ENCODE measurements at places on chromosomes 6 and 20.

DNA sequence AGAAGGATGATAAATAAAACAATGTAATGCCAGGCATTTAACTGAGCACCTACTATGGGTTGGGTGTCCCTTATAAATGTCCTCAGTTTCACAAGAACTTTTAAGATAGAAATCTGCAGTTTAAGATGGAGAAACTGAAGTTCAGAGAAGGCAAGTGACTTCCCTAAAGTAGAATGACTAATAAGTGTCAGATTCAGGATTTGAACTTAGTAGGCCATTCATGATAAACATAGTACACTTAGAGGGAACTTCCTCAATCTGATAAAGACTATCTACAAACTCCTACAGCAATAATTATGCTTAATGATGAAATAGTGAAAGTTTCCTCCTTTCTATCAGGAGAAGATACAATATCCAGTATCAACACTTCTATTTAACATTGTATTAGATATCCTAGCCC is 43.9 kb downstream of the NCR2 start:
- no peak for DNase-seq

DNA sequence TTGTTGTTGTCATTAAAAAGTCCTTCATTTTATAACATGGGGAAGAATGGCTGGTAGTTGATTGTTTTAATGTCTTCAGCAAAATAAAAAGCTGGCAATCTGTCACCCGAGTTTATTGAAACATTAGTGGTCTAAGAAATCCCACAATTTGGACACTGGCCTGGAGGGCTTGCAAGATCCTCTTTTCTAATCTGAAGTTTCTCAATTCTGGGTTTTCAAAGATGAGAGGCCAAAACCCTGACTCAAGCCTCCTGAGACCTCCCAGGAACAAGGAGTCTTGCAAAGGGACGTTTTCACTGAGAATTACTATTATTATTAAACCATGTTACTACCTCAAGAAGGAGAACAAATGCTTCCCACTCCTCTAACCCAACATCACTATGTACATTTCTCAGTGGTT is 19.5 kb downstream of the MAP1LC3A start:
- DNase-seq = no peak

- no peak for DNase-seq
Observed at GRCh38 chr6:44043479-44044153, 83.6 kb downstream of the MRPL14 start.

GRCh38 chr6:157728183-157728881 is 94.7 kb upstream of the SNX9 start:
- DNase-seq = no peak

DNA sequence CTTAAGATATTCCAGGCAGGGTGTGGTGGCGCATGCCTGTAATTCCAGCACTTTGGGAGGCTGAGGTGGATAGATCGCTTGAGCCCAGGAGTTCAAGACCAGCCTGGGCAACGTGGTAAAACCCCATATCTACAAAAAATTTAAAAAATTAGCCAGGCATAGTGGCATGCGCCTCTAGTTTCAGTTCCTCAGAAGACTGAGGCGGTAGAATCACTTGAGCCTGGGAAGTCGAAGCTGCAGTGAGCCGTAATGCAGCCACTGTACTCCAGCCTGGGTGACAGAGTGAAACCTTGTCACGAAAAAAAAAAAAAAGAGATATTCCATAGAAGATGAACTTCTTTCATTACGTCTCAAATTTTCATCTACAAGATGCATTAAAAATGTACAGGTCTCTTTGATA is 46.7 kb upstream of the ISM1 start:
- DNase-seq = no peak

DNA sequence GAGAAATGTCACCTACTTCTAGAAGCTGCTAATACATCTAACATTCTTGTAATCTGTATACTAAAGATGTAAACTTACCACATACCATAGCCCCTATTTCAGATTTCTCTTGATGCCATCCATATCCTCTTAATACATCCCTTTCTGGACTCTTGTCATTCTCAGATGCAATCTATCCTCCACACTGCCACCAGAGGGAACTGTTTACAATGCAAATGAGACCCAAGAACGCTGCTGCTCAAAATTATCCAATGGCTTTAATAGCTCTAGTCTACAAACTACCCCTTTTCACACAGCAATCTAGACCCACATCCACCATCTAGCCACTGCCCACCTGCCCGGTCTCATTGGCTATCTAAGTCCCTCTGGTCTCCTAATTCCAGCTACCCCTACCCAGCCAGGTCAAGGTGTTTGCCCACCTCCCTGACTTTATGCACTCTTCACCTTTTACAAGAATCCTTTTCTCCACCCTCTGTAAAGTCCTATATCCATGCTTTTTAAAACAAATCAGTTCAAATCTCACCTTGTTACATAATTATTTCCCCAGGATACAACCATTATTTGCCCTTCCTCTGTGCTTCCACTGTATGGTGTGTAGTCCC is 14.8 kb downstream of the FAXC start:
- no peak for DNase-seq

DNA sequence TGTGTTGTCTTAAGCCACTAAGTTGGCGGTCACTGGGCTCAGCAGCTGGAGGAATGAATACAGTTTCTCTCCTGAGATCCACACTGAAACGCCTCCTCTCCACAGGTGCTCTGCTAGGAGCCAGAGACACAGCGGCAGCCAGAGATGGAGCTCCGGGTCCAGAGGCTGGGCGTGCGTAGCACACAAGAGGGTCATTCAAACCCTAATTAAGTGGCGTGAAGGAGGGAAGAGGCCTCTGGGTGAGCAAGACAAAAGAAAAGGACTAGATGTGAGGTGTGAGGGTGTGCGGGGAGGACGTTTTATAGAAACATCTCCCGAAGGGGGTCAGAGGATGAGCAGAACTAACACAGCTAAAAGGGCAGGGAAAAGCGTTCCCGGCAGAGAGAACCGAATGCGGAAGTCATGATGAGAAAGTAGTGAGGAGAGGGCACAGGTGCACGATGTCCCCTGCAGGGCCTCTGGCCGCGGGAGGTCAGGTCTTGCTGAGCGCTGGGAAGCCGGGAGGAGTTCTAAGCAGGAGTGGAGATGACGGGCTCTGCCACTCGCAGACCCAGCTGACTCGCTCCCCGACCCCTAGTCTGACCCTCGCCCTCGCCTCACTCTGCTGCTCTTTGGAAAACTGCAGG is 54.4 kb downstream of the BMP7 start:
- DNase-seq = peak; percentile 73

- DNase-seq = no peak
Observed at GRCh38 chr6:154403788-154404187, 47.2 kb upstream of the IPCEF1 start.

DNA sequence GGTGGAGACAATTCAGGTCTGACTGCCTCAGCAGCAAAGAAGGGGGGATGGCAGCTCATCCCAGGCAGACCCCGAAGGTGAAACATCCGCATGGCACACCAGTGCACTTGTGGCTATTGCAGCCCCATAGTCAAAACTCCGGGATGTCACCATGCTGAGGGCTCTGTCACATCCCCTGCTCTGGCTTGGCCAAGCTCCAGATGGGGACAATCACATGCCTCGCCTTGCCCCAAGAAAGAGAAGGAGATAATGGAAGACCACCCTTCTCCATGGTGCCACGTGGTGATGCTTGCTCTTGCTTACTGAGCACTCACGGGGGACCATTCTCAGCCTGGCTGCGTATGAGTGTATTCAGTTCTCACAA is 60.2 kb downstream of the RBM38 start:
- no peak for DNase-seq

DNA sequence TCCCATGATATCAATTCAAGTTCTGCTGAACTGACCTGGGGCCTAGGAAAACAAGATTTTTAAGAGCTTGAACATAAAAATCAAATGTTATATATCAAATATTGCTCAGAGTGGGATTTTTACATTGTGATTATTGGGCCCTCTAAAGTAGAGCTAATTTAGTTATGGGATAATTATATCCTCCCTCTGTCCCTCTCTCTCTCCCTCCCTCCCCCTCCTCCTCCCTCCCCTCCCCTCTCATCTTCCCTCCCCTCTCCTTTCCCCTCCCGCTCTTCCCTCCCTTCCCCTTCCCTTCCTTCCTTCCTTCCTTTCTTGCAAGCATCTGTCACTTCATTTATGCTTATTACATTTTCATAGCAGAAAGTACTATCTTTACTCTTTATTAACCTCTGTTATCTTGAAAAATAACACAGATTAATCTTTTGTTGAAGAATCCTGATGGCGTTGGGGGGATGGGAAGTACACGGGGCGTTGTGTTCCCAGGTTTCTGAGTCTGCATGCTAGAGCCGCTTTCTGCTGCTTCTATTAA is 32.8 kb downstream of the KIF25 start:
- no peak for DNase-seq

DNA sequence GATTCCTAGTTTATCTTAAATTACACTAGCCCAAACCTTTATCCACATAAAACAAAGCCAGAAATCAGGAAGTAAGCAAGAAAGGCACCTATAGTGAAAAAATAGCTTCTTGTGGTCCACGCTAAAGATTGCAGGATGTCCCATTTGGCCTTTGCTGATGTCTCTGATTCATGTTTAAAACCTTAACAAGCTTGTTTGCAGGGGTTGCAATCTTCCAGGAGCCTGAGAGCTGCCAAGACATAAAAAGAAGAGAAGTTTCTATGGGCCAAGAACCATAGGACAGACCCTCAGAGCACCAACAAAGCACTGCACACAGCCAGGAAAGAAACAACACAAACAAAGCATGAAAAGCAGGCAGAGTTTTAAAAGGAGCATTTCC is 49.4 kb downstream of the ADAT2 start:
- DNase-seq = no peak

DNA sequence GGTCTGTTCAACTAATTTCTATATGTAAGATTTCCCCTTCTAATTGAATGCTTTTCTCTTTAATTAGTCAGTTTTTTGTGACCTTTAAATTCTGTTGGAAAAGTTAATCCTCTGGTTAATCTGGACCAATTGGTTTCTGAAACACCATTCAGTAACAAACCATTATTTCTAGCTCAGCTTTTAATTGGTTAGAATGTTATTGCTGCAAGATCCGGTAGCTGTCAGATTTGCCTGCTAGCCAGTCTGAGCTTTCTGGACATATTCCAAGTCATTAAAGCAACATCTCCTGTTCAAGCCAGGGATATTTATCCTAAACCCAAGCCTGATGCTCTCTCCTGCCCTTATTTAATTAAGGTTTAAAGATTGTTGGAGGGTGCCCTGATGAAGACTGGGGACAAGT is 55.1 kb upstream of the FBXL4 start:
- no peak for DNase-seq

DNA sequence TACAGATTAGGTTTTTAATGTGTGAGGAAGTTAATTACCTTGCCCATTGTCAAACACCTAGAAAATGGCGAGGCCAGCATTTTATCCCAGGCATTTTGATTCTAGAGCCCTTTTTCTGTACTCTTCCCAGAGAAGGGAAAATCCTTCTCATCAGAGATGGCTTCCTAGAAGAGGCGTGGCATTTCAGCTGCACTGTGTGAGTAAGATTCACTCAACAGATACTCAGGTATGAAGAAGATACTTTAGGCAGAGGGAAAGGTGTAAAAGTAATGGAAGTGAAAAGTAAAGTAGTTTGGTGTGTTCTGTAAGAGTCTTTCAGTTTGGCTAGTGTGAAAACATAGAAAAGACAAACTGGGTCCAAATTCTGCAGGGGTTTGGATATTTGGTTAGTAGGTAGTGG is 113.8 kb downstream of the MAP3K4 start:
- no peak for DNase-seq

- no peak for DNase-seq
Observed at GRCh38 chr6:16562498-16562897, 198.8 kb downstream of the ATXN1 start.

- DNase-seq = peak; percentile 12
Observed at GRCh38 chr6:52363228-52363867, 1.4 kb downstream of the PAQR8 start.

DNA sequence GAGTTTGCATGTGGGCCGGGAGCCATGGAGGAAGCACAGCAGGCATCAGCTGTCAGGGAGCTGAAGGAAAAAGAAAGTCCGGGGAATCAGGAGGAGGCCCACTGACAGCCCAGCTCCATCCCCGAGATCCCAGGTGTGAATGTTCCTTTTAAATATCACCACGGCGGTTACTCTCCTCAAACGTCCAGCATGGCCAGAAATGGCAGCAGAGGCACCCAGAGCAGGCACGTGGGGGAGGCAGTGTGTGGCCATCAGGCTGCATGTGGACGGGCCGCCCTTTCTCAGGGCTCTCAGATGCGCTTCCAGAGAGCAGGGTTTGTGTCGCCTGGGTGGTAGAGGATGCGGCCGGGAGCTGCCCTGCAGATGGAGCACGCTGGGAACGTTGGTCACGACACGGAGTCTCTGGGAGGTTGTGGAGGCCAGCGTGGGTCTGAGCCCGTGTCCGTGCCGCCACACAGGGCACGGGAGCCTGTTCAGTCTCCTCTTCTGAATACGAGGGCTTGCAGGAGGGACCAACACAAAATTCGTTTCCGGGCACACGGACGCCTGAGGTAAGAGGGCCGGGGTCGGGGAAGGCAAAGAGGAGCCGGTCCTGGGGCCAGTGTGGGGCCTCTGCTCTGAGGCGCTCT is 45.3 kb upstream of the DACT2 start:
- DNase-seq = no peak

DNA sequence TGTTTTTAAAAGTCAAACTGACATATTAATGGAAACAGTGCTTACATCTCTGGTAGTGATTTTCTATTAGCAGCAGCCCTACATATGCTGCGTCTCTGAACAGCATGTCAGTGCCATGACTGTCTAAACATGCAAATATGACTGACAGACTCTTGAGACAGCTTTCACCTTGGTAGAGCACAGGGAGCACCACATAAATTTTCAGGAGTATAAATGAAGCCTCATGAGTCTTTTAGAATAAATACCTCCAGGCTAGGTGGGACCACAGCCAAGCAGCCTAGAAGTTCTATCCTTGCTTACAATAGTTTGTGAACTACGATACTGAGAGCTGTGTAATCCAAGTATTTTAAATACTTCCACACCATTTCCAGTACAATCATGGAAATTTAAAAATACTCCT is 410.7 kb upstream of the RUNX2 start:
- no peak for DNase-seq

- DNase-seq = peak; percentile 44
Observed at GRCh38 chr6:116876635-116877611, at the start of gene RFX6. Gene RFX6, plus strand, starts transcription at chr6:116877242. Its CDS starts 34 bp downstream, at chr6:116877276.

- DNase-seq = peak; percentile 77
Observed at GRCh38 chr20:2752567-2753460, 47.6 kb downstream of the CPXM1 start.

- DNase-seq = peak; percentile 30
Observed at GRCh38 chr6:12884983-12885382, 168.4 kb downstream of the PHACTR1 start.

DNA sequence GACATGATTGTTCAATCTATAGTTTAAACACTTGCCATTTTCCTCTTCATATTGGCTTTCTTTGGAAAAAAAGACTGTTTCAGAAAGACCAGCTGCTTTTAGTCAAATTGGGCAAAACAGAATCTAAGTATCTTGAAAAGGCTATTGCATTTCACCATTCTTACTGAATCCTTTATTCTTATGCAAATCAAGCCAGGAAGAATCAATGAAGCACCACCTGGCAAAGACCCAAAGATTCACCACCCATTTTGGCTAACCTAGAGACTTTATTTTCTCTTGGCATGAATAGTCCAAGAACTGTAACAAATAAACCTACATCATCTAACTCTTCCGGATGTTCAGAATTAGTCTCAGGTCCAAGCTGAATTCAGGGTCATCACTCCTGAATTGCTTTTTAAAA is 71.3 kb upstream of the EYA4 start:
- no peak for DNase-seq

GRCh38 chr6:53811082-53811481 is 16.3 kb downstream of the LRRC1 start:
- no peak for DNase-seq
